ENCODE measurements at places on chromosomes 1 and 21.
A peak's percentile ranks its signal among the peaks of the same experiment; 100 is the strongest.

DNA sequence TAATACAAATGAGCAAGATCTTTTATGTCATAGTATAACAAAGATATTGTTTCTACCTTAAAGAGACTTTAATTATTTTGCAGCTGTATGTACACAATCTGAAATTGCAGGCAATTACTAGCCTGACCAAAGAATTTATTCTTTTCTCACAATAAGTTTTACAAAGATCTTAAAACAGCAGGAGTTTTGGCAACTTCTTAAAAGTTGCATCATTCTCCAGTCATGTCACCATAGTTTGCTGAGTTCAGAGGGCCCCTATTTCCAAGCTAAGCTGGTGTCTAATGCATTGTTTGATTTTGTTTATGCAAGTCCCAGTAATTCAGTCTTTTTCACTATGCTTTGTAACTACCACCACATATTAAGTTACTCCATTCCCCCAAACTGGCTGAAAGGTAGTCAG, 114.8 kb downstream of the DNAH14 start:
- DNase-seq = no peak

- DNase-seq = no peak
These were observed 234.4 kb upstream of the FOXD3 start for GRCh38 chr1:63087966-63088365.

DNA sequence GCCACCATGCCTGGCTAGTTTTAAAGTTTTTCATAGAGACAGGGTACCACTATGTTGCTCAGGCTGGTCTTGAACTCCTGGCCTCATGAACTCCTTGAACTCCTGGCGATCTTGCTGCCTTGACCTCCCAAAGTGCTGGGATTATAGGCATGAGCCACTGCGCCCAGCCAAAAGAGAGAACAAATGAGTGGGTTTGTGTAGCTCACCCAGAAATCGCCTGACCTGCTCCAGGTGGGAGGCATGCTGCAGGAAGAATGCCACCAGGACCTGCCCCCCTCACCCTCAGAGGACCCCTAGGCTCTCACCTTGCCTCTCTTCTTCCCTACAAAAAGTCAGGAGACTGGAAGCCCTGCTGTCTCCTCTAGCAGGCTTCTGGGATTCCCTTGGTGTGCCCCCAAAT, 88.8 kb downstream of the SYT2 start:
- no peak for DNase-seq

GRCh38 chr21:34995979-34996303, 53.2 kb downstream of the RUNX1 start:
- DNase-seq = no peak

- peak; percentile 42 for DNase-seq
These were observed 1.2 kb upstream of the HPCAL4 start for GRCh38 chr1:39692152-39693074.

- no peak for DNase-seq
These were observed 4.4 kb downstream of the TFF2 start for GRCh38 chr21:42346441-42346840.

GRCh38 chr1:91874167-91874566, 11.8 kb downstream of the TGFBR3 start:
- DNase-seq = no peak

DNA sequence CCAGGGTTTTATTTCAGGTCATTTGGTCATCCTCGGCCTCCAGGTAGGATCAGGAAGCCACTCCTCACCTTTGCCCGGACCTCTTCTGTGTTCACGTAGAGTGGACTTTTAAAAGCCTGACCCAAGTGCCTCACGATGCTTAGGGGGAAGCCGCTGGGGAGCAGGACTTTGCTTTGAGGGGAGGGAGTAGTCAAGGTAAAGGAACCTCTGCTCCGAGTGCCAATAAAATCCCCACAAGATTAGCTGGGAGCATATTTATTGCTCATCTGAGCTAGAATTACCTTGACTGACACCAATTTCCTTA, 603 bp upstream of the DHRS3 start:
- no peak for DNase-seq

- no peak for DNase-seq
These were observed 141.6 kb downstream of the MIS18A start for GRCh38 chr21:32137266-32137665.

DNA sequence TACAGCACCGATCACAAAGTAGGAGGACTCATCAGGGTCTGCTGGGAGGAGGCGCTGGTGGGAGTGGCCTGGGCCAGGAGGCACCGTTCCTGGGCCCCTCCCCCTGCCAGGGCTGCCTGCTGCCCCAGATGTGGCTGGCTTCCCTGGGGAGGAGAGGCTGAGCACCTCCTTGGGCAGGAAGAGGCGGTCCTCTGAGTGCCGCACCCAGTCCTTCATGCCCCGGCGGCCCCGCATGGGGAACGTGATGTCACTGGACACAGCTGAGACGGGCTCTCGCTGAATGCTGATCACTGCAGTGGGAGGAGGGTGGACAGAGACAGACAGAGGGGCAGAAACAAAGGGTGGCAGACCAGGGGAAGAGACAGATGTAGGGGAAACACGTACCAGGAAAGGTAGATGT, 24.8 kb downstream of the ADGRB2 start:
- DNase-seq = peak; percentile 48

DNA sequence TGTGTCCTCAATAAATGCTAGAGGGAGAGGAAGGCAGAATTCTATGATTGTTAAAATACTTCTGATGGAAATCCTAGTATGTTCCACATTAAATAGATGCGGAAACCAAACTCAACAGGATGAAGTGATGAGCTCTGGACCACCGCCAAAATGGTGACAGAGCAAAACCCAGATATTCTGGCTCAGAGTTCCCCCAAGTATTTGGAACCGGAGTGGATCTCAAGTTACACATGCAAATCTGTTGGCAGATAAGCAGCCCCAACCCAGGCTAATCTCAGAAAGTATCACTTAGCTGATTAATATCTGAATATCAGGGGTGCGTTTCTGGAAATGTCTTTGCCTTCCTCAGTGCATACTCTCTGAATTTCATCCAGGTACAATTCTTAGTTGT, 17.4 kb upstream of the GRHL3 start:
- no peak for DNase-seq

DNA sequence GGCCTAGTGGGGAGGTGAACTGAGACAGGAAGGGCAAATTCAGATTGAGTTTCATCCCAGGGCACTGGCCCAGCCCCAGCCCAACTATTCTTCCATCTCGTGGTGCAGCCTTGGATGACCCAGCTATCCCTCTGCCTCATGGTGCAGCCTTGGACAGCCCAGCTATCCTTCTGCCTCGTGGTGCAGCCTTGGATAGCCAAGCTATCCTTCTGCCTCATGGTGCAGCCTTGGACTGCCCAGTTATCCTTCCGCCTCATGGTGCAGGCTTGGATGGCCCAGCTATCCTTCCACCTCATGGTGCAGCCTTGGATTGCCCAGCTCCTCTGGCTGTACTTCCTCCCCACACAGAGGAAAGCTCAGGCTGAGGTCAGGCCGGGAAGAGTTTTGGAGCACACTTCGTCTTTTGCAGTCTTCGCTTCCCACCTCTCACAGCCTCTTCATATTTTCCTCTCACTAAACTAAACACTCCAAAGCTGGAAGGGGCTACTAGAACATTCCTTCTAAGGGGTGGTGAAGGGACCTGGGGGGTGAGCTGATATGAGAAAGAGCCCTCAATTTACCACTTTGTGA, 69.8 kb upstream of the TTC34 start:
- no peak for DNase-seq

- no peak for DNase-seq
These were observed 15.0 kb downstream of the NFIA start for GRCh38 chr1:61097317-61097716.

GRCh38 chr1:207004931-207005830, 27.4 kb downstream of the C1orf116 start:
- peak; percentile 32 for DNase-seq

DNA sequence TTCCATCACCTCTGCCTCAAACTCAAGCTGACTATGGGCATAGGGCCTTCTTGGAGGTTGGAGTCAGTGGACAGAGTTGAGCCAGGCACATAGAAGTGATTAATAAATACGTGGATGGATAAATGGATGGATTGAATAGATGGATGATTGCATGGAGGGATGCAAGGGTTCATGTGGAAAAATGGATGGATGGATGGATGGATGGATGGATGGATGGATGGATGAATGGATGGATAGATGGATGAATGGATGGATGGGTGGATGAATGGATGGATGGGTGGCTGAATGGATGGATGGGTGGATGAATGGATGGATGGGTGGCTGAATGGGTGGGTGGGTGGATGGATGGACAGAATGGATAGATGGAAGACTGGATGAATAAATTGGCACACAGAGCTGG, 40.1 kb upstream of the ZBTB40 start:
- no peak for DNase-seq

GRCh38 chr21:34535886-34536285, 23.9 kb upstream of the KCNE1 start:
- DNase-seq = no peak

GRCh38 chr1:156616463-156616862, 2.8 kb upstream of the HAPLN2 start:
- DNase-seq = no peak

- no peak for DNase-seq
These were observed 35.6 kb upstream of the LAPTM5 start for GRCh38 chr1:30793209-30793608.

DNA sequence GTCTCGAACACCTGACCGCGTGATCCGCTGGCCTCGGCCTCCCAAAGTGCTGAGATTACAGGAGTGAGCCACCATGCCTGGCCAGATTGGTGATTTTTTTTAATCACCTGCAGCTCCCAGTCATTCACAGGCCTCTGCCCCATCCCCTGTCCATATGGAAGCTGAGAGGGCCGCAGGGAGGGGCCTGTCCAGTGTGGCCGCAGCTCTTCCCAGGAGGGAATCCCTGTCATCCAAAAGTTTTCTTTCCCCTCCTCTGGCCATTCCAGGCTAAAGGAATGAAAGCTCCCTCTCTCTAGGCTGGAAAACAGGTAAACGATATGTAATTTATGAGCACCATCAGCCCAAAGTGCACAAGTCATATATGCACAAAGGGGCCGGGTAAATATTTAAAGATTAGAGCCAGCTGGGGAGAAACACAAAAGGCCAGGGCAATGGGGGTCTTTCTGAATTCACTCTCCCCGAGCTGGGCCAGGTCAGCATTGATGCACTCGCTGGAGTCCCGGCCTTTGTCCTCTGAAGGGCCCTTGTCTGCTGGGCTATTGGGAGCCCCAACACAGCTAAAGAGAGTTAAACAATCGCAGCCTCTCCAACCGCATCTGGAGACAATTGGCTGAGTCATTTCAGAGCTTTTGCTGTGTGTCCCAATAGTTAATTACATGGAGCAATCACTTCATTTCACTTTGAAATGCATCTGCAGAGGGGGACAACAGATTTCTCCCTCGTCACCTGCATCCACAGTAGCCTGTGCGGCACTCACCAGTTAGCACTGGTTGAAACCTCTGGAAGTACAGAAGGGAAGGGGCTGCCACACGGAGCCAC, 3.8 kb upstream of the HES3 start:
- no peak for DNase-seq

DNA sequence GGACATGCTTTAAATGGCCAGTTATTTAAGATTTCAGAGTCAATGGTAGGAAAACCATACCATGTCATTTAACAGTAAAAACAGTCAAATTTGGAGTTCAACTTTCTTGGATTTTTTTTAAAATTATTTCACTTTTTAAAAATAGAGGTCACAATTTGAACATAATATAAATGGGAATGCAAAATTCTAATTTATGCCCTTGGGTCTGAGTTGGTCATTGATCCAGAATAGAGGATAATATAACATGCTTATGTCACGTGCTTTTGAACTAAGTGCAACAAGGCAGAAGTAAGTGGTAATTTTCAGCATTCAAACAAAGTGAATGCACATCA, 113.1 kb upstream of the SLC35F3 start:
- no peak for DNase-seq

DNA sequence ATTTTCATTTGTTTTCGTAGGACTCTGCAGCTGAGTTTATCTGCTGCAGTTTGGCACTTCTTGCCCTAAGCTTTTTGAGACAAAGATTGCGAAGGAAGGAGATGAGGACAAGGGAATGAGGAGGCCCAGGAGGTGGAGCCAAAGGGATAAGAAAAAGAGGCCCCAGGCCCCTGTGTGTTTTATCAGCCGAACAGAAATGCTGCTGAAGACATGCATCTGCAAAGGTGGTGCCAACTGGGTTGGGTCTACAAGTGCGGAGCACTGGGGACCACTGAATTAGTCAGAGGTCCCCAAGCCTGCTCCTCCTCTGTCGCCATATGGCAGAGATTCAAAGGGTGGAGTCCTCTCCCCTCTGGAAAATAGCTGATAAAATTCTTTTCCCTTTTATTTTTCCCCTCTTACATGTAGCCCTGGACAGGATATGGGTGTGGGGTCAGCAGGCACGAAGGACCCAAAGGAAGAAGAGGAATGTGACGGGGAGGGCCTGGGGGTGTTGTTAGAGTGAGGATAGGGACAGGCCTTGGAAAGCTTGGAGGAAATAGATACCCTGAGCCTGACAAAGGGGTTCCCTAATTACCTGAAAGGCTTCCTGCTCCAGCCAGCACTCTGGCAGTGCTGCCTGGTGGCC, 2.7 kb downstream of the CD34 start:
- no peak for DNase-seq

DNA sequence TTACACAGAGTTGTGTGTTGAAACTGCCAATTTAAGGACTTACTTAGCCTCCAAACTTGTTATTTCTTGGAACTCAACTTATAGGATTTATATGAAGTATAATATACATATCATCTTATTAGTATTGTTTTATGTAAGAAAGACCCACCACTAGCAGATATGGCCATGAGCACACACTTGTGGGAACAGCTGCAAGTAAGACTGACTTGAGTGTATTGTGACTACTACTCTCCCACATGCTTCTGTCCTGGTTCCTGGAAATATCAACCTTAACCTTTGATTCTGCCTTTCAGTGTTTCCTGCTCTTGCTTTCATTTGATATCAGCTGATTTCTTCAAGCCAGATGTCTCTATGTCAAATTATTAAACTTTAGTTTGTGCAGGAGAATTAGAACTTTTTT, 175.3 kb downstream of the MAGI3 start:
- DNase-seq = no peak

DNA sequence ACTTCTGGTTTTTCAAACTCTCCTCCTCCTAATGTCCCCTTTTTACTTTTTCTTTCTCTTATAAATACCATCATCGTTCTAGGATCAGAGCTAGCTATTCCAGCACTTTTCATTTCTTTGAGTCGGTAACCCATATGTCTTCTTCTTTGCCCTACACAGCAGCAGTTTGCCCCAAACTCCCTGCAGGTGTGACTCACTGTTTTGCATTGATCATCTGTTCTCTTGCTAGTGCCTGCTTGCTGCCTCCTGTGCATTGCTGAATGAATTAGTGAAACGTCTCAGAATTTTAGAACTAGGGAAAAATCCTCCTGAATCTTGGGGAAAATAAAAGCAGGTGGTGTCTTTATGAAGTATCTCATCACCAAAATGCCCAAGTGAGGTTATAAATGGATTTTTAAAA, 21.7 kb downstream of the KCNK2 start:
- no peak for DNase-seq

All from CD4-positive, alpha-beta T cell treated with Interleukin-2 at 100 ng/mL for 4 hours (primary cell).